CD8-positive, alpha-beta memory T cell (primary cell): ENCODE measurements at places on chromosomes 16 and 17. TPM values are rescaled to one million over a fixed set of nuclear protein-coding genes. Genes with fewer than 3 reads are reported as not detected.

- no peak overlapping the region for H3K4me3 ChIP-seq
- no peak for DNase-seq
- peaks cover 9% of the 10 kb centered on the region for H3K36me3 ChIP-seq
- no peak overlapping the region for H3K27ac ChIP-seq
- peaks cover 5% of the 10 kb centered on the region for H3K4me1 ChIP-seq
Observed at GRCh38 chr17:82767041-82767754, 15.3 kb downstream of the TBCD start.

DNA sequence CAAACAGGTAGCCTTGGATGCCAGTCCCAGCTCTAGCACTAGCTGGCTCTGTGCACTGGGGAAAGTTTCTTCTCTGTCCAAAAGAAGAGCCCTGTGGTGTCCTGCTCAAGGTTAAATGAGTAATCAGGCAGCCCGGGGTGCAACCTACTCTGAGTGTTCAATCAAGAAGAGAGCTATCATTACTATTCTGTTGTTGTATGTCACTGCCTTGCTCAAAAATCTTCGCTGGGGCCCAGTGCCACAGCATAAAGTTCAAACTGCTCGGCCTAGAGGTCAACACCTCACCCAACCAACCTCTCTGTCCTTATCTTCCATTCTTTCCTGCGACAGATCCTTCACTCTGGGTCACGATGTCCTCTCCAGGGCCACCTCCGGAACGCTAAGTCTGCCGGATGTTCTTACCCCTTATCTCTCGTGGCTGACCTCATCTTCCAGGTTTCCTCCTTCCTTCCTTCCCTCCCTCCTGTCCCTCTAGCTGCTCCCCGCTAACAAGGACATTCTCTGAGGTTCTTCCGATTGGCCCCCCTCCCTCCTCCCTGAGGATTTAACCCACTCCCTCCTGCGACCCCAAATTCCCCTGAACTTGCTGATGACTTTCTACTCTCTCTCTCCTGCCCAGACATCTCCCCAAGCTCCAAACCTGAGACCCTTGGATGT lies 4.4 kb downstream of the FDXR start:
- H3K36me3 ChIP-seq = no peaks in the 10 kb centered on the region
- H3K27ac ChIP-seq = peak overlapping the region; percentile 47
- H3K27me3 ChIP-seq = no peaks in the 10 kb centered on the region
- no peak overlapping the region for H3K4me3 ChIP-seq
- no peak for DNase-seq

DNA sequence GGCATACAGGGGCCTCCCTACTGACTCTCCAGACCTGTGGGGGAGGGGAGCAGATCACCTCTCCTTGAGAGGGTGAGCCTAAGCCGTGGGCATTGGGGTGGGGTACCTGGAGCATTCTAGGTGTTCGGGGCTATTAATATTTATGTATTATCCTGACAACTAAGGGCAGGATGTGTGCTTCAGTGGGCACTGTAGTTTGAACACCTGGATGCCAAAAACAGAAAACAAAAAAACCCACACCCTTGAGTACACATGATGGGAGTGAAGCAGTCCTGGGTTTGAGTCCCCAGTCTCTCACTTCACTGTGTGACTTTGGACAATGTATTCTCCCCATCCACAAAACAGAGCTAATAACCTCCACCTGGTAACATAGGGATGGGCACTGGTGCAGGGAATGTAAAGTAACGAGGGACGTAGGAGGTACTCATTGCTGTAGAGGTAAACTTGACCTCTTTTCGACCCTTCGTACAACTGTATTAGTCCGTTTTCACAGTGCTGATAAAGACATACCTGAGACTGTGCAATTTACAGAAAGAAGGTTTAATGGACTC lies 257.8 kb downstream of the CPPED1 start:
- no peak for DNase-seq
- no peaks in the 10 kb centered on the region for H3K27me3 ChIP-seq
- no peaks in the 10 kb centered on the region for H3K4me1 ChIP-seq
- no peaks in the 10 kb centered on the region for H3K36me3 ChIP-seq

DNA sequence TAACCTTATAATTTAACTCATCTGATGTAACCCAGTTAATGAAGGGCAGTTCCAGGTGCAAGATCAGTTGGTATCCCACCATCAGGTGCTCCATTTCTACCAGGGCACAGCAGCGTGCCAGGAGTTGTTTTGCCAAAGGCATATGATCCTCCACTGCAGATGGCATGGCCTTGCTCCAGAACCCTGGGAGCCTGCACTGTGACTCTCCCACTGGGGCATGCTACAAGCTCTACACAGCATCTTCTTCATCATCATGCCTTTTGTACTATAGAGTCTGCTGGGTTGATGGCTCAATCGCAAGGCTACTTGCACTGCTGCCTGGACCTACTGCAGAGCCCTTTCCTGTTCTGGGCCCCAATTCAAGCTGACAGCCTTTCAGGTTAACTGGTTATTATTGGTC lies 11.3 kb upstream of the MAPT start:
- no peaks in the 10 kb centered on the region for H3K27me3 ChIP-seq
- no peaks in the 10 kb centered on the region for H3K4me1 ChIP-seq
- H3K36me3 ChIP-seq = no peaks in the 10 kb centered on the region
- no peak overlapping the region for H3K4me3 ChIP-seq

DNA sequence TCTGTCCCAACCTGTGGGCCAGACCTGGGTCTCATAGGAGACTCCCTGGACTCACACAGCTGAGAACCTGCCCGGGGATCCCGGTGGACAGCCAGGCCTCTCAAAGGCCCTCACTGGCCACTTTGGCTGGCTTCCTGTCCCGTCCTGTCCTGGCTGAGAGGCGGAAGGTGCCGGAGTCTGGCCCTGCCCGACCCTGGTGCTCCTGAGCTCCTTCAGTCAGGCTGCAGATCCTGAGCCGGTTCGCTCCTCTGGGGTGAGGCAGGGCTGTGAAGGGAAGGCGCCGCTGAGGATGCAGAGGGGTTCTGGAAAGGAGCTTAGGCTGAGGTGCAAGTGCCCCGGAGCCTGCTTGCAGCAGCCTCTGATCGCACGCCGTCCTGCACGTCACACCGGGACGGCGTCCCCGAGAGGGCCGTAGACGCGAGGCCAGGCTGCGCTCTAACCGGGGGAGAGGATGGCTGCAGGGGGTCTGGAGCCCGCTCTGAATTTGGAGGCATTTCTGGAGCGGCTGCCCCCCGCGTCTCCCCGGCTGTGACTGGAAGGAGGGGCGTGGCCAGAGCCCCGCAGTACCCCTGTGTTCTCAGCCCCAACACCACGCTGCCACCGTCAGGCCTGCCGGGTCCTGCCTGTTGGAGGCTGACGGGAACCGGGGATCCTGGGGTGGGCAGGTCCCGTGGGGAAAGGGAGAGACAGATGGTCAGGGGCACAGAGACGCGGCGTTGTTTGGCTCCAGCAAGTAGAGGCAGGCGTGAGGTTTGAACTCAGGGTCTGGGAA lies 4.1 kb downstream of the HGS start:
- H3K27ac ChIP-seq = no peak overlapping the region
- no peak for DNase-seq
- H3K4me1 ChIP-seq = peaks cover 20% of the 10 kb centered on the region
- H3K36me3 ChIP-seq = peaks cover 33% of the 10 kb centered on the region

Gene ACSM3
- 7.3 TPM for total RNA-seq

DNA sequence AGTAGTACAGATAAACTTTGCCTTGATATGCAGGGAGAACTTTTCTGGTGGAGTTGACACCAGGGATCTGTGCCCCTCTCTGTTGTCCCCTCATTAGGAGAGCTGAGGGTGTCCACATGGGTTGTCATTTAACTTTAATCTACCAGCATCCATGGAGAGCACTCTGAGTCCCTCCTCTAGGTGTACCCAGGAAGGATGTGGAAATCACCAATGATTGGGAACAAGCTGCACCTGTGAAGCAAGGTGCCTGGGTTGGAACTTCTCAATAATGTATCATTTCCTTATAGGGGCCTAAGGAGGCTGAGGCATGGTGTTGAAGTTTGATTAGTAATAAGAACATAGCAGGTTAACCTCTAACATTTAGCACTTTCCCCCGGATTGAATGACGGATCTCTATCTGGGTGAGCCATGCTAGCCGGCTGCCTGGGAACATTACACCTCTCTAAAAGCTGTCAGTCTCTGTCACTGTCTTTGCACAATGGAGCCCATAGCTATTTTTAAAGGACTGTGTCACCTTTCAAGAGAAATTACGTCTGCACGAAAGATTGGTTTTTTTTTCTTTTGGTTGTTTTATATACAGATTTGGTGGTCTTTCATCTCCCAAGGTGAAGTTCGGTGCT lies 239.3 kb downstream of the MAF start:
- no peaks in the 10 kb centered on the region for H3K27me3 ChIP-seq
- no peaks in the 10 kb centered on the region for H3K36me3 ChIP-seq
- no peak for DNase-seq

DNA sequence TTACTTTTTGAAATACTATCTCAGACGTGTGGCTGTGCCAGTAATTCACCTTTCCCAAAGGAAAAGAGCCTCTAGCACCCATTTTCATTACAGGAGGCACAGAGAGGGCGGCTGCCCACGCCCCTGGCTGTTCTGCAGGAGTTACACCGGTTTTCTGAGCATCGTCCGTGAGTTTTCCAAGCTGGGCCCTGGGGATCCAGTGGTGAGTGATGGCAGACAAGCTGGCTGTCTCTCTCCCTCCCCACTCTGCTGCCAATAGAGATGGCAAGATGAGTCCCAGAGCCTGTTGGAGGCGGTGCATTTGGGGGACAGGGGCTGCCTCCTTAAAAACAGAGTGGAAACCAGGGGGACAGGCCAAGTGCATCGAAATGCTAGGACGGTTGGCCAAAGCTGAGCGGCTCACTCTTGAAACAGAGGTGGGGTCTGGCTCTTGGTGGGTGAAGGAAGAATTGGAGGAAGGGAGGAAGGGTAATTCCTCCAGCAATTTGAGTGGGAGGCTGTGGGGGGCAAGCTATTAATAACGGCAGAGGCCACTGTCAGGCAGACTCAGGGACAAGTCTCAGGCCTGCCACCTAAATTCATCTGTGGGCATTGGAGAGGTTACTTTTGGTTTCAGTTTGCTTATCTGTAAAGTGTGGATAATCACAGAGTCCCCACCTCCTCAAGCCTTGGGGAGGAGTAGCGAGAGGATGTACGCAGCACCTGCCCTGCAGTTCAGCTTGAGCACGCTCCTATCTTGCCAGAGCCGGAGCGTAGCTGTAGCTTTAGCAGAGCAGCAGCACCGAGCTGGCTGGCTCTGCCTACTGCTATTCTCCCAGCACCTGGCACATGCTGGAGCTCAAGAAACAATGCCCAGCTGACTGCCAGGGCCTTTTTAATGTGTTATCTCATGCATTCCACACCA lies 7.5 kb upstream of the NOS2 start:
- H3K4me3 ChIP-seq = peak overlapping the region; percentile 60
- no peaks in the 10 kb centered on the region for H3K36me3 ChIP-seq
- DNase-seq = peak; percentile 80
- H3K4me1 ChIP-seq = peaks cover 27% of the 10 kb centered on the region

DNA sequence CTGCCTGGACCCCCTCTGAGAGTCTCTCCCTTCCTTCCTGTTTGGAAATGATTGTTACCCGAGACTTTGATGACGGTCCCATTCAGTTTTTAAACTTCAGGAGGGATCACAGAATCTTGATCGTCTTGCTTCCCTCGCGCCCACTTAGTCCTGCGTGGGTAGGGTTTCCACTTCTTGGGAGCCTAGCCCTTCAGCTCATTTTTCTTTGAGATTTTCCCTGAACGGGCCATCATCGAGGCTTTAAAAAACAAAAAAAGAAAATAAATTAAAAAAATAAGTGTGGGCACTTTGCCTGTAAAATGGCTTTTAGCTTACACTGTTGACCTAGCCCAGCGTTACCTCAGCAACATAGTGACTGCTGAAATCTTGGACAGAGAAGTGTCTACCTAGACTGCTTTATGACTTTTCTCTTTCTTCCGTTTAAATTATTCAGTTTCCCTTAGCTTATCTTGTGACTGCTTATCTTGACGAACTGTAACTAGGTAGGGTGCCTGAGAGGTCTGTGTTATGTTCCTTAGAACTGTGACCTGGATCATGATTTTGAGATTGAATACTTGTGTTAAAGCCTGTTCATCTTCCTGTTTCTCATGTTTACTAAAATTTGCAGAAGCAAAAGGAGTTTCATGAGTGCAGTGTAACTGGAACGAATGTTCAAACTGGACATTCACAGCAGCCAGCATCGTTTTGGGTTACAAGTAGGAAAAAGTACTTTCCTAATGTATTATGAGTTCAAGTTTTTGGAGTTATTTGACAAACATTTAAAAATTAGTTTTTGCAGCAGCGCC lies 874 bp downstream of the WWP2 start:
- no peaks in the 10 kb centered on the region for H3K27me3 ChIP-seq
- H3K27ac ChIP-seq = peak overlapping the region; percentile 77
- peaks cover 21% of the 10 kb centered on the region for H3K4me1 ChIP-seq

GRCh38 chr17:66573078-66573477 lies 261.8 kb upstream of the CACNG5 start:
- H3K4me1 ChIP-seq = no peaks in the 10 kb centered on the region
- H3K27ac ChIP-seq = no peak overlapping the region
- no peaks in the 10 kb centered on the region for H3K36me3 ChIP-seq

DNA sequence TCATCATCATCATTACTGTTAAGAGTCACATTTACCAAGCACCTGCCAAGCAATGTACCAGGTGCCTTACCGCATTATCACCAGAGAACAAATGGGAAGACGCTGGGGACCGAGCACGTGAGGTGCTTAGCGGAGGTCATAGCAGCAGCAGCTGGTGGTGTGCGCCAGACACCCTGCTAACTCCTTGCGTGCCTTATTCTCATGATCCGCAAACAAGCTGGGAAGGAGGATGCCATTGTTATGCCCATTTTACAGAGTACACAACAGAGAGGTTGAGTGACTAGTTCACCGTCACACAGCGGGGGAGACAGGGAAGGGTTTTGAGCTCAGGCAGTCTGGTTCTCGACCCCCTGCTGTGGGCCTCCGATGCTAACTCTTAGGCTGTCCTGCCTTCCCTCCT lies 7.3 kb downstream of the ATP2A3 start:
- H3K36me3 ChIP-seq = peaks cover 5% of the 10 kb centered on the region
- H3K4me3 ChIP-seq = no peak overlapping the region
- H3K4me1 ChIP-seq = peaks cover 46% of the 10 kb centered on the region
- DNase-seq = peak; percentile 19

DNA sequence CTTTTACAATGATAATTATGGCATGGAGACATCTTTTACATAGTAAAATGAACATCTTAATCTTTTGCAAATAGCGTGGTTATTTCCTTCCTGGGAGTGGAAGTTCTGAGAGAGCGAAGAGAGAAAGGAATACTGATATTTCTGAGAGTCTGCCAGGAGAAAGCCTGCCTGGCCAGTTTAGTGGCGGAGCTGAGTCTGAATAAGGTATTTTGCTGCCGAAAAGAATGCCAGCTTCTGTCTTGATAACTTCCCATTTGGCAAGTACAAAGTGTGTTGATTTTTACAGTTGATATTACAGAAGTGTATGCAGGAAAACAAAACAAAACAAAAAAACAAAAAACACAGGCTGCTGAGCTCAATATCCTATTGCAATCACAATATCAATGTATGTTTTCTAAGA lies 55.9 kb downstream of the KCNJ2 start:
- H3K4me1 ChIP-seq = no peaks in the 10 kb centered on the region
- no peak overlapping the region for H3K4me3 ChIP-seq
- no peak overlapping the region for H3K27ac ChIP-seq

- no peak overlapping the region for H3K4me3 ChIP-seq
- H3K36me3 ChIP-seq = no peaks in the 10 kb centered on the region
- peaks cover 76% of the 10 kb centered on the region for H3K27me3 ChIP-seq
- no peak overlapping the region for H3K27ac ChIP-seq
Observed at GRCh38 chr17:79810130-79811010, 13.5 kb upstream of the CBX8 start.
